LoVo (cell line): ENCODE measurements at places on chromosomes 2 and 18.

DNA sequence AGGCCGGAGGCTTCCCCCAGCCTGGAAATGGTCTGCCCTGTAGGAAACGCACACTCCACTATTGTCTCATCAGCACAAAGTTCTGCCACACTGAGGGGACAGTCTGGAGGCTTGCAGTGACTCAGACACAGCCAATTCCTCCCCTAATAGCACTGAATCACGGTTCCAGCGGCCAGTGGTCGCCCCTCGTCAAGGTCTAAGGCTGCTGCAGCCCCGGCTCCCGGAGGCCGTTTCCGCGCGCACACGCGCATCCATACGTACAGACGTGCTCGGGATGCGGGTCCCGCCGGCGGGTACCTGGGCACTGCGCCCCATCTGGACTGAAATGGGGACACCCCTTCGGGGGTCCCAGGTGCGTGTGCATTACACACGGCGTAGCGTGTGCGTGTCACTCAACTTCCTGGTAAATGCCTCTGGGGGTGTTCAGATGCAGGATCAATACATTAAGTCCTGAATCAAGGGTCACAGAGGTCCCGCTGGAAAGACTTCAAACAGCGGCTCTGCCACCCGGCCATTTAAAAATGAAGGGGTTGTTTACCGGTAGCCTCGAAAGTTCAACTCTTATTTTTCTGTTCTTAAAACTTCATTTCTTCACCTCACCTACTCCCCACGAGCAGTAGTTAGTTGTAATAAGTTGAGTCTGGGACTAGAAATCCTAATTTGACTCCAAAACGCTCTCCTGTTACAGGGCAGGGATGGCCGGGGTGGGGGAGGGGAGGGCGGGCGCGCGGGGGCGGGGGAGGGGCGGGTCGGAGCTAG is 572 bp upstream of the ZNF516 start:
- peak; percentile 9 for DNase-seq

DNA sequence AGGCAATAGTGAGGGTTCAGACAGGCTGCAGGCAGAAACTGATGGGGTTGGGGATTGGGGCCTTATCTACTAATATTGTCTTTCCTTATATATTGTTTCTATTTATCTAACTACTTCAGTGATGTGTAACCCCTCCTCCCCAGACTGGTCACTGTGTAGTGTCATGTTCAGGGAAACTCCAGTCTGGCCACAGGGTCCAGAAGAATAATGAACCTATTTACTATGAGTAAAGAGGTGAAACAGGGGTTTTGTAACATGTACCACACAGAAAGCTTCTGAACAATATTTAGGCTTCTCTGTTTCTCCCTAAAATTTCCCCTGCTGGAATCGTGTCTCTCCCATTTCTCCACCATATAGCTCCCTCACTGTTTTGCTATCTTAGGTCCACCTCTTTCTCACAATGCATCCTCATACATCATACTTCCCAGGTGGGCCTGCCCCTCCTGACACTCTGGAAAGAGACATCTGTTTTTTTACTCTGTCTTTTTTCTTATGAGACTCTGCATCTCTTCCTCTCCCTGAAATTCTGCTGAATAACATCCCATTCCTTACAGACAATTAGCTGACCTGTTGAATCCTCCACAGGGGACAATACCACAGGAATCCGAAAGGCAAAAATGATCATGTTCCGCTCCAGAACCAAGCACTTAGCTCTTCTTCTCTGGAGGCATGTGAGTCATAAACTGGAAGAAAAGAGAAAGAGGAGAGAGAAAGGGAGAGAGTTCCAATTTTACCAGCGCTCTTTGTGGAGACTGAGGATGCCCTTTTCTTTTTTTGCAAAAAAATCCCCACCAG is 154.8 kb downstream of the ZEB2 start:
- no peak for DNase-seq

DNA sequence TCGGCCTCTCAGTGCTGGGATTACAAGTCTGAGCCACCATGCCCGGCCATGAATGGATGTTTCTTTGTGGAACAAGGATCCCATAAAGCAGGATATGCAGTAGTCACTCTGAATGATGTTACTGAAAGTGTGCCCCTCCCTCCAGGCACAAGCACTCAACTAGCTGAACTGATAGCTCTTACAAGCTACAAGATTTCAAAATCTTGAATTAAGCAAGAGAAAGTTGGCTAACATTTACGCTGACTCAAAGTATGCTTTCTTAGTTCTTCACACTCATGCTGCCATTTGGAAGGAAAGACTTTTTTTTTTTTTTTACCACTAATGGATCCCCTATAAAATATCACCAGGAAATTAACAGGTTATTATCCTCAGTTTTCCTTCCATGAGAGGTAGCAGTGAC is 549.0 kb upstream of the PKDCC start:
- DNase-seq = no peak

- DNase-seq = peak; percentile 42
These were observed 12.6 kb downstream of the ITPRID2 start for GRCh38 chr2:181904022-181904632.
